ENCODE measurements at places on chromosomes 5 and 9.
A peak's percentile ranks its signal among the peaks of the same experiment; 100 is the strongest.

GRCh38 chr5:21236971-21237427 lies 1249.0 kb upstream of the CDH18 start:
- DNase-seq, result no peak

- peak; percentile 60 for DNase-seq
These were observed 67.5 kb downstream of the MAMDC2 start for GRCh38 chr9:70111042-70111602.

- DNase-seq, result peak; percentile 59
These were observed 23.8 kb upstream of the ZNF622 start for GRCh38 chr5:16489322-16489791.

DNA sequence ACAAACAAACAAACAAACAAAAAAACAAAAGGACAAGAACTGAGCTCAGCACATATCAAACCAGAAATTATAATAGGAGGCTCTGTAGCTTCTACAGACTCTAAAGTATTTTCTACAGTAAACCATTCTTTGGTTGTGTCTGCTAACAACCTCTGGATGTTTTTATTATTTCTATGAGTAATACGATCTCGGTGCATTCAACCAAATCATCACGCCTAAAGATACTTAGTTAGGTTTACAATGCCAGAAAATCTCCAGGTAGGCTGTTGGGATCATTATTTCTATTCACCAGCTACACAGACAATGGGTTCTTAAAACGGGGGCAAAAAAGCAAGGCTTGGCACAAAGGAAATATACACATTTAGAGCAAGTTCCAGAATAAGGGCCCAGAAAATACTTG lies 41.6 kb upstream of the ALDOB start:
- DNase-seq, result no peak

DNA sequence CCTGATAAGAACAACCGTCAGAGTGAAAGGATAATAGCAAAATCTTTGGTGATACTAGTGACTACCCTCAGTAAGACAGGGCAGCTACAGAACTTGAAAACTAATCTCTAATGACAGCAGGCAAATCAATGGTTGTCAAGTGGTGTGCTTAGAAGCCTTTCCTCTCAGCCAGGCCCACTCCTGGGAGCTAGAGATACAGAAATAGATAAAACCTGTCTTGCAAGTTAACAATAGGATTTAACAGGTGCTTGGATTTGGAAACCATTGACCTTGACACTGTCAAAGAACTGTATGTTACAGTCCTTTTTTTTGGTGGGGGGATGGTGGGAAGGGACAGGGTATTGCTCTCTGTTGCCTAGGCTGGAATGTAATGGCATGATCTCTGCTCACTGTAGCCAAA lies 118.6 kb downstream of the BASP1 start:
- no peak for DNase-seq

DNA sequence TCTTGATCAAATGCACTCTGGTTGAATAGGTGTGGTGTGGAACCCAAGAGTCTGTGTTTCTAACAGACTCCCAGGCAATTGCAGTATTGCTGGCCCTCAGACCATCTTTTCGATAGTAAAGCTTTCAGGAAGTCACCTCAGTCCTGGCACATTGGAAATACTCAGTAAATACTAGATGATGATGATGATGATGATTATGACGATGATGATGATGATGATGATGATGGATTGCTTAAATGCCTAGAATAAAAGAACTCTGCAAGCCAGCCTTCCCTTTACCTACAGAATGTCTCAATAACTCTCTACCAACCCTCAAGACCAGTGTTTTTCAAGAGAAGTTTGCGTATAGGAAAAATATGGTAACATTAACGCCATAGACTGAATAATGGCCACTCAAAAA lies 268.0 kb downstream of the DNAH5 start:
- no peak for DNase-seq

GRCh38 chr9:134492281-134492691 lies 149.3 kb upstream of the COL5A1 start:
- no peak for DNase-seq

GRCh38 chr5:124745928-124746915 lies at the start of gene ZNF608:
Gene ZNF608, minus strand, starts transcription at chr5:124746639. Its CDS starts 1,650 bp downstream, at chr5:124744989.
- peak; percentile 44 for DNase-seq

- no peak for DNase-seq
These were observed 290.5 kb downstream of the DOCK8 start for GRCh38 chr9:504921-505740.

DNA sequence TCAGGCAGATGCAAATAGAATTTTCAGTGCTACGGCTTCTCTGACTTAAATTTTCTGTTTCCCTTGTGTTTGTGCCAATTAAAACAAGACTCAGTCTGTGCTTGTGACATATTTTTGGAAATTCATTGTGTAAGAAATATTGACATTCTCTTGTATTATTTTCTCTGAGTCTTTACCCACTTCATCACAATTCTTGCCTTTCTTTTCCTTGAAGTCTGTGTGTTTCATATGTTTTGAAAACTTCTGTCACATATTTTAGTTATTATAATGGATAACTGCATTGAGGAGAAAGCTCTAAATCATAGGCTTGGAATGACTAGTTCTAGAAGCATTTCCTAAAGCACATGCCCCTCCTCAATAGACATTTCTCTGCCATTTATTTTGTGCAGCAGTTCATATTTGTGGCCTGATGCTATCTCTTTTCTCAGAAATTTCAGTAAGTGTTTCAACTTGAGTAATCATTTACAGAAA lies 206.6 kb downstream of the PALM2AKAP2 start:
- DNase-seq, result no peak

DNA sequence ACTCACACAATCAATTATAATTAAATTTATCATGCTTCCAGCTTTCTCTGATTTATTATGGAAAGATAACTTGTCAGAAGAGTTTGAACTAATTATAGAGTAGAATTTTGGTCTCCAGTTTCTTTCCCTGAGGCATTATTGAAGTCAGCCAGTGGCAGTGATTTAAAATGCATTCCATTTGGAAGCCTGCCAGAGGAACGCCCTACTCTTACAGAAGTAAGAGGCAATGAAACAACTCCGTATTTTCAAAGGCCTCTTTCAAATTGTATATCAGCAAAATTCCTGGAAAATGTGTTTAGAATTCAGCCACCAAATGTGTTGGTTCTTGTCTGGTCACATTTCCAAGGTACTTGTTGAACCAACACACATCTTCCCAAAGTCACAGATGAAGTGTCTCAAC lies 640.9 kb downstream of the SEMA5A start:
- no peak for DNase-seq

DNA sequence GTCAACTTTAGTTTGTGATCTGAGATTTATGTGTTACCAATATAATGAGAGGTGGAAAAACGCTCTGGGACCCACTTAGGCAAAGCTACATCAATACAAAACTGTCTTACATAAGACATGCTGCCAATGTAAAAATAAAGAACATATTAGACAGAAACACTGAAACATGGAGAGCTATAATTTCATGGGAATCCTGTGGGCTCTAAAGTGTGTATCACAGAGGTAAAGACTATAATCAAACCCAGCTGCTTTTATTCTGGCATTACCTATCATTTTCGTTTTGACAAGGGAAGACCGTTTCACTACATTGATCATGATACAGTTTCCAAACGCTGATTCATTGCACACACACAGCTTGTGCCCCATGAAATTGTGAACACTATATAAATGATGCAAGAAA lies 400.5 kb upstream of the TUSC1 start:
- DNase-seq, result no peak

DNA sequence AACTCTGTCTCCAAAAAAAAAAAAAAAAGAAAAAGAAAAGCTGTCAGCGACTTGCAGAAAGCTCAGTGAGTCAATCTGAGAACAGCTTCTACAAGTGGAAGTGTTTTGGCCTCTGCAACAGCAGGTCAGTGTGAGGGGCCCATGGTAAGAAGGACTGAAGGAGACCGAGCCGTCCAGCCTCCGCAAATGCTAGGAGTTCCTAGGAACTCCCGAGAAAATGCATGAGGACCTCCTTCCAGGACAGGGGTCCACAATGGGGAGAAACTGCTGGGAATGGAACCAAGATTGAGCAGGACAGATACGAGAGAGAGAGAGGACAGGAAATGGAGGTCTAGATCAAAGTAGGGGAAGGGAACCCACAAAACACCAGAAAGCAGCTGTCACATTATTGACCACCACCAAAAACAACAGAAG lies 180.5 kb downstream of the CRB2 start:
- DNase-seq, result no peak

GRCh38 chr5:157331807-157332206 lies 65.9 kb downstream of the CYFIP2 start:
- DNase-seq, result no peak

GRCh38 chr9:127232833-127233549 lies 31.6 kb upstream of the GARNL3 start:
- no peak for DNase-seq

DNA sequence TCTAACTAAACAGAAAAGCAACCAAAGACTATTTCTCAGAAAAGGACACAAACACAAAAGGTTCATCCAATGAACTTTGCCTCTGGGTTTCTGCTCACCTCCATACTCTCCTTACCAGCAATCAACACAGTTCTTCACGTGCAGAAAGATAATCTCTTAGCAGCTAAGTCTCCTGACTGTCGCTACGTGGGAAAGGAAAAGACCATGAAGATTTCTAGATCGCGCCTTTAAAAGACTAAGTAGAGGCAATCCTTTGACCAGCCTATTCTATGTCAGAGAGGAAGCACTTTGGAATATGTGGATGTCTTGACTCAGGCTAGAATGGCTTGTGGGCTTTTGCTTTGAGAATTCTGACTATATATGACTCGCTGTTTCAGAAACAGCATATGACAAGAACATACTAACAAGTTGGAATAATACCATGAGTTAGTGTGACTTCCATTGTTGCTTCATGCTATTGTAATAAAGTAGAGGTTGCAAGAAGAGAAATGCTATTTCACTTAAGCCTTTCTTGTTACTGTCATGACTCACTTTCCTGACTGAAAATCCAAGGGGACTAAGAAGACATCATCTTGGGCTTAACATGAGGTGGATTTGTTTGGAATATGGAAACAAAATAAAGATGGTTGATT lies 339.5 kb upstream of the RFX3 start:
- no peak for DNase-seq

DNA sequence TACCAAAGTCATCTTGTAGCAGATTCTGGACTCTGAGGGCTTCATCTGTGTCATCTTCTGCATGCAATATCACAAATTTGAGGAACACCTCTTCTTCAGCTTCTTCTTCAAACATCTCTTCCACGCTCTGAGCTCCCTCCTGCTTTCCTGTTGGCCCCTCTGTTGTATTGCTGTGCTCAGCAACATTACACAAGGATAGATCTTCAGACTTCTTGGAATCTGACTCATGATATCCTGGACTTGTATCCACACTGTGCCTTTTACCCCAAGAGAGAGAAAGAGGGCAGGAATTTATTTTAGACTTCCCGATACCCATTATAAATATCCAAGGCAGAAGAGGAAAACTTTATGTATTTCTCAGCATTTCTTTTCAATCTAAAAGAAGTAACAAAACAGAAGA lies 21.3 kb downstream of the TICAM2 start:
- no peak for DNase-seq

DNA sequence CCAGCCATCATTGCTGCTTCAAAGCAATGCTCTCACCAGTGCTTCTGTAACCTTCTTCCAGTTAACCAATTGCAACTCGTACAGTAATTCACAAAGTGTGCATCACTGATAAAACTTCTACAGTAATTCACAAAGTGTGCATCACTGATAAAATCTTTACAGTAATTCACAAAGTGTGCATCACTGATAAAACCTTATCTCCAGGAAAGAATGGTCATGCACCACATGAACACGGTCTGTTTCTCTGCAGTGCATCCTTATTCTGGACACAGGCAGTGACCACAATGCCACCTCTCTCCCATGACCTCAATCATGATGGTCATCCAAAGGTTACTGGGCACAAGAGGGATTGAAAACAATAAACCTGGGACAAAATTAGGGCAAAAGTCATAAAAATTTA lies 153.6 kb downstream of the TSSK1B start:
- DNase-seq, result no peak

- DNase-seq, result peak; percentile 56
These were observed 612 bp upstream of the BBLN start for GRCh38 chr9:128159522-128159783.

DNA sequence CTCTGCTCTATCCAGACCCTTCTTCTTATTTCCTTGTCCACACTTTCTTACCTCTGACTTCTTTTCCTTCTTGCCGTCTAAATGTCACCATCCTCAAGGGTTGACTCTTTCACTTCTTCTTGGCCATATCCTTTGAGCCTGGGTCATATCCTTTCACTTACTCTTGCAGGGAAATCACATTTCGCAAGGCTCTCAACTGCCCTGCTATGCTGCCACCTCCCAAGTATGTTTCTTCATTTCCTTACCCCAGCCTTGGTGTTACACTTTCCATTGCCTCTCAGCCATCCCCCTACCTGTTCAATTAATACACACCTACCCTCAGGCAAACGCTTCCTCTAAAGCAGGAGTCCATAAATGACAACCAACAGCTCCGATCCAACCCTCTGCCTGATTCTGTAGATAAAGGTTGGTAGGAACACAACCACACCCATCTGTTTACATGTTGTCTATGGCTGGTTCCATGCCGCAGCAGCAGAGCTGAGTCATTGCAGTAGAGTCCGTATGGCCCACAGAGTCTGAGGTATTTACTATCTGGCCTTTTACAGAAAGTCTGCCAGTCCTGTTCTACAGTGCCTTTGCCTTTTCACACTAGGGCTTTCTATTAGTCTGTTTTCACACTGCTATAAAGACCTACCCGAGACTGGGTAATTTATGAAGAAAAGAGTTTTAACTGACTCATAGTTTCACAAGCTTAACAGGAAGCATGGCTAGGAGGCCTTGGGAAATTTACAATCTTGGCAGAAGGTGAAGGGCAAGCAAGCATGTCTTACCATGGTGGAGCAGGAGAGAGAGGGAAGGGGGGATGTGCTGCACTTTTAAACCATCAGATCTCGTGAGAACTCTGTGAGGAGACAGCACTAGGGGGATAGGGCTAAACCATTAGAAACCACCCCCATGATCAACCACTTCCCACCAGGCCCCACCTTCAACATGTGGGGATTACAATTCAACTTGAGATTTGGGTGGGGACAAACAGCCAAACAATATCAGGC lies 97.9 kb downstream of the SV2C start:
- peak; percentile 71 for DNase-seq

DNA sequence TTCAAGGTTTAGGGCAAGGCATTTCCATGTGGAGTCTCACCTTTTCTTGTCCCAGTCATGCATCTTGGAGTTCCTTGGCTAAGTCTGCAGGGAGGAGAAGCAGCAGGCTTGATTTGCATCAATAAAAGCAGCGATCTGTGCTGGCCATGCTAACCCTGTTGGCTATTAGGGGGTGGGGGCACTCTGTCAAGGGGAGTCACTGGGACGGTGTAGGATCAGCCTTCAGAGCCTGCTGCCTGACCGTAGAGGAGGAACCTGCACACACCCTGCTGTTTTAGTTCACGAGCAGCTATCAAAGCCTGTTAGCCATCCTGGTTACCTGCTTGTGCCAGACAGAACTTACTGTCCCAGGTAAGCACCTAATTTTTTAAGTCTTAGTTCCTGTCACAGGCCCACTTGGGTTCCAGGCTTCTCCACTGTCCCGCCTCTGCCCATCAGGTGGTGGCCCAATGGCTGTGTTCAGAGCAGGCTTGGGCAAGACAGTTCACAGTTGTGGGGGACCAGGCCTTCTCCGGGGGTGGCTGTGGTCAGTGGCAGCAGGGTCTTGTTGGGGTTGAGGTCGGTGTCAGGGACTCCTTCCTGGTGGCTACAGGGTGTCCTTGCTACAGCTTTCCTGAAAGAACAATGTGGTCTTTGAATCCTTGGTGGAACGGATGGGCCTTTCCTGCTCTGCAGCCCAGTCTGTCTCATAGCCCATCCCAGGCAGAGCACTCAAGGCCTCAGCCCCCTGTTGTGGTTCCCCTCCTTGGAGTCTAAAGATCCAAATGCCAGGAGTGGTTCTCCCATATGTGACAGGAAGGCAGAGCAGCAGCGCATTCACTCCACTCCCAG lies 43.7 kb downstream of the SECISBP2 start:
- DNase-seq, result no peak

Data from hematopoietic multipotent progenitor cell treated with erythropoietin and hydrocortisone succinate and interleukin-3 and kit ligand, for 8 days (in vitro differentiated cells).